ENCODE measurements at places on chromosomes 2 and 18.

- no peak for DNase-seq
These were observed 54.7 kb downstream of the EML4 start for GRCh38 chr2:42223855-42224268.

DNA sequence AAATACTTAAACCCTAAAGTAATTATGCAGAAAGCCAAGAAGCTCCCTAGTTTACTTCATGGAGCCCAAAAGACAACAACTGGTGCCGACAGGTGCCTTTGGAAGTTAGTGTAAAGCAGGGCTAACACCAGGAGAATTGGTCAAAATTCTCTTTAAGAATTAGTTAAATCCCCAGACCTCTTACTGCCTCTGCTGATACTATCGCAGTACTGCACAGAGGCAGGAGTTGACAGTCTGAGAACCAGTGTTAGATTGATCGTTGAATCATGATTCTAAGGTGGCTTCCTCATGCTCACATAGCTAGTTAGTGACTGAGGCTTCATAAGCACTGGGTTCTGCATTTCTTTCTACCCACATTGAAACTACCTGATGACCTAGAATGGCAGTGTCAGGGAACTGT lies 445.0 kb downstream of the XIRP2 start:
- DNase-seq, result peak; percentile 48

DNA sequence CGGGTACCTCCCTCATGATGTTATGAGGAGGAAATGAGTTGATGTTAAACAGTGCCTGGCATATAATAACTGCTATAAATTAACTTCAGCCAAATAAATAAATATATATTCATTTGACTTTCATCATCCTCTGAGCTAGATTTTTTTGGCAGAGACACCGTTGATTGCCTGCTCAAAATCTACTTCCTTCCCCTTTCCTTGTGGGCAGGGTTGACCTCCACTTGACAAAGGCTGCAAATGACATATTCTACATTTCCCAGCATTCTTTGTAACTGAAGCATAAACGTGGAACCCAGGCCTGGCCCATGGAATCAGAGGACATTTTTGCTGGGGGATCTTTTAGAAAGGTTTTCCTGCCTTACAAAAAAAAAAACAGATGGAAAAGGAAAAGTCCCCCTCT lies 177.8 kb downstream of the TXNL1 start:
- no peak for DNase-seq

DNA sequence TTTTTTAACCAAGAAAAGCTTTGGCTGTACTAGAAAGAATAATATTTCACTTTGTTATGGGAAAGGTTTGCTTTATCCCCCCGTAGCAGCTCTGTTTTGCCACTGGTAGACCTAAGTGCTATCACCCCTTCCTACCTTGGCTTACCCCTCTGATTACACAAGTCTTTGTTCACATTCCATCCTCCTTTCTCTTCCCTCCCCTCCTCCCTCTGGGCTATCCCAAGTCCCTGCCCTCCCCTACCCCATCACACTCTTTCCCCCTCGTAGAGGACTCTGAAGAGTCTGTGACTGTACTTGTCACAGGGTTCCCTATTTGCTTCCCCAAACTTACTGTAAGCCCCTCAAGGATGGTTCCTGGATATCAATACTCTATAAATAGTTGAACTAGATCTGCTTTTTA lies 152.9 kb upstream of the NOSTRIN start:
- no peak for DNase-seq

DNA sequence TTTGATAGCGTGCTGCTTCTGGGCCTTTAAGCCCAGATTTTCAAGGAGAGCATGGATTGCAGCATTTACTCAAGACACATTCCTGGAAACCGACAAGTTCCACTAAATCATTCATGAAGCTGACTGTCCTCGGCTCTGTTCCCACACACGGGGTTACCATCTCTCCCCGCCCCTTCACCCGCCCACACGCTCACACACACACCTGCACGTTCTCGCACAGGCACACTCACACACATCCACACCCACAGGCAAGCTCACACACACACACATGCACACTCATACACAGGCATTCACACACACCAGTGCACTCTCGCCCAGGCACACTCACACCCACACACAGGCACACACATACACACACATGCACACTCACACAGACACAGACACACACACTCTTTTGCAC lies 150.0 kb upstream of the AGAP1 start:
- DNase-seq, result no peak

- DNase-seq, result peak; percentile 61
These were observed 74.7 kb upstream of the MGAT4A start for GRCh38 chr2:98805412-98806171.

Data from eye (tissue), 1 donor.